Stimulated activated naive CD8-positive, alpha-beta T cell treated with anti-CD3 and anti-CD28 coated beads, Interleukin-15, amount 100 ng/mL, for 72 hours (primary cell): ENCODE measurements at places on chromosomes 6 and 20.

DNA sequence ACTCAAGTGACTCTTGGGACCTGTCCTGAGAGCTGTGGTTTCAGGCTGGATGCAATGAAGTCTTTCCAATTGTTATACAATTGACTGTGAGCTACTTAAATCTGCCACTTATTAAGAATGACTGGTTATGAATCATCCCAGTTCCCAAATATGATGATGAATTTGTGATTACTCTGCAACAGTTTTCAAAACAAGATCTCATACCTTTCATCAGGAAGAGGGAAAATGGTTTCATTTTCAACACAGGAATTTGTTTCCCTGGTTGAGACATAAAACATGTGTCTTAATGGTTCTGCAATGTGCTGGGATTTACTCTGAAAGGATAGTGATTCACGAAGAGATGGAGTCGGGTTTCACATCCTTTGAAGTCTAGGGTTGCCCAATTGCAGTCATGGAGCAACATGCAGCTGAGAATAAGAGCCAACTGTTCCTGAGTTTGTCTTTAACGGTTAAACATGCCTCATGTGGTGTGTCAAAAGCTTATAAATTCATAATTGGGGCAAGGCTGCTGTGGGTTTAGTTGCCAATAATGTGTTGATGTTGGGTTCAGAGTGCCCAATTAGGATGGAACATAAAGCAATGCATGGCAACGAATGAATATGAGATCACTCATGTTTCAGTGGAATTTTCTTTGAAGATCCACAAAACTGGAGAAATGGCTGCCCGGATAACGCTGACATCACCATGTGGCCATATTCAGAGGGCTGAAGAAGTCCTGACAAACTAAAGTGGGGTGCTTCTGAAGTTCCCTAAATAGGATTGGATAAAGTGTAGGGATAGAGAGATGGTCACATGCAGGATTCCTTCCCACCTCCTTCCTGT is 41.0 kb downstream of the CYP24A1 start:
- DNase-seq: no peak

GRCh38 chr20:57717797-57718196 is 8.0 kb upstream of the PMEPA1 start:
- no peak for DNase-seq

GRCh38 chr6:35381132-35381531 is 38.8 kb downstream of the PPARD start:
- DNase-seq: no peak

DNA sequence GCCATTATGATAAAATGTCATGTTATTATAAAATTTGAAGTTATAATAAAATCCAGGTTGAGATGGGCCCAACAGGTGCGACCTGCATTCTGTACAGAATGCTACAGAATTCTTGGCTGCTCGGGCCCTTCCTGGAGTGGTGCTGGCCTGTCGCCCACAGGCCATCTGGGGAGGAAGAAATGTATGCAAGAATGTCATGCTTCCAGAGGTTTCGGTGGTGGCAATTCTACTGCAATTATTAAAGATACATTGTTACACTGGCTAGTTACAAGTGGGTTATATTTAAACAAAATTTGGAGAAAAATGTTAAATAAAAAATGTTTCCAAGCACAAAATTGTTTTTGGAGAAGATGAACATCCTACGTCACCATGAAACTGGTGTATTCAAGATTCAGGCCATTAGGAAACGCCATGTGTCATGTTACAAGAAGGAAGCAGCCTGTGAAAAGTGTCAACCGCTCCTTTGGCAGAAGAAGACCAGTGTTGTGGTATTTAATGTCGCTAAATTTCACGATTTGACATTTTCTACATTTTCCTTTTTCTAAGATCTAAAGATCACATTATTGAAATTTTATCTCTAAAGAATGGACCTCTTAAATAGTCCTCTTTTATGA is 7.1 kb downstream of the RAMACL start:
- no peak for DNase-seq

DNA sequence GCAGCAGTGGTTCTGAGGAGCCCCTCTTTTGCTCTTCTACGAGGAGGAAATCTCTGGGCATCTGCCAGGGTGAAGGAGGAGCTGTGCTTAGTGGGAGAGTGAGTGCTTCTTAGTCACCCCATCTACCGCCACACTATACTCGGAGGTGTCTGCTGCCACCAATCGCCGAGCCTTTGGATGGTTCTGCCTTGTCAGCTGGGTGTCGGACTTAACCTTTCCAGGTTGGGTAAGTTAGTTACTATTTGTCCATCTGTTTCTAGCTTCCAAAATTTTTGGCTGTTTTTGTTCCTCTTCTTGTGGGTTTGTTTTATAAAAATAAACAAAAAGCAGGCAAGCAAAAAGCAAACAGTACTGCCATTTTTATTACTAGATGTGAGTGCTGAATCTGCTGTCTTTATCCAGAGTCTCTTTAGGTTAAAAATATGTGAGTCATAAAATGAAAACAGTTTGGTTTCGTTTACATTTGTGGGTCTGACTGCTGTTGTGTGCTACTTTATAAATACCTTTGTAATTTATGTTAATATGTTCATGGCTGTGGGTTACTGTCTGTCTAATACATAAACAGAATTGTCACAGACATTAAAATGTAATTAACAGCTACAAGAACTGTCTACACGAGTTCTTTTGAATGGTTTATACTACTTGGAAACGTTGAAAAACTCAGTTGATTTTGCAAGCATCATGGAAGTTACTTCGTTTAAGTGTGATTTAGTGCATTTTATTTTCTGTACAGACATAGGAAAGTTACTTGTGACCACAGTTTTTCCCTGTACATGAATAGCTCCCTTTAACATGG is 89.2 kb downstream of the ARID1B start:
- DNase-seq: no peak

- DNase-seq: no peak
Observed at GRCh38 chr20:32635764-32636163, 38.0 kb downstream of the C20orf203 start.

GRCh38 chr6:53767941-53768340 is 26.9 kb upstream of the LRRC1 start:
- DNase-seq: no peak

- no peak for DNase-seq
Observed at GRCh38 chr20:23037017-23037481, 1.9 kb downstream of the SSTR4 start.

GRCh38 chr6:167426651-167427050 is 101.8 kb downstream of the TTLL2 start:
- no peak for DNase-seq

GRCh38 chr20:32325706-32326503 is 32.2 kb upstream of the ASXL1 start:
- no peak for DNase-seq

DNA sequence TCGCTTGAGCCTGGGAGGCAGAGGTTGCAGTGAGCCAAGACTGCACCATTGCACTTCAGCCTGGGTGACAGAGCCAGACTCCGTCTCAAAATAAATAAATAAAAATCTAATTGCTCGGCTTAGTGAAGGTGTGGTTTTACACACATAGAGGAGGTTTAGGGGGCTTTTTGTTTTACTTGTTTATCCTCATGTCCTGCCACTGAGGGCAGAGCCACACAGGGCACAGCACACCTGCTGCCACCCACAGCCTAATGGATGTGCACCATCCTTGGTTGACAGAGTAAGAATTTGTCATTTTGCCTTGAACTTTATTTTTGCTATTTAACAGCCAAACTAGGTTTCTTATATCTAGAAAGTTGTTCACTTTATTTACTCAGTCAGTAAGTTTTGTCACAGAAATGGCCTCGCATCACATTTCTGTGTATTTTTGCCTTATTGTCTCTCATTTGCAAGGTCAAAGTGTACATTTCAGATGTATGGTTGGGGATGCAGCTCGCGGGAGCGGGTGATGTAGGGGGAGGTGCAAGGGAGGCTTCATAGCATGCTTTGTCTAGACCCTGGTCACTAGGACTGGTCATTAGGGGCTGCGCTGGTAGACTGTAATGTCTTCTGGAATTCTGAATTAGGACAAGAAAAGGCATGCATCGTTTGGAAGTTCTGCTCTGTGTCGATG is 67.8 kb upstream of the NAA20 start:
- no peak for DNase-seq

DNA sequence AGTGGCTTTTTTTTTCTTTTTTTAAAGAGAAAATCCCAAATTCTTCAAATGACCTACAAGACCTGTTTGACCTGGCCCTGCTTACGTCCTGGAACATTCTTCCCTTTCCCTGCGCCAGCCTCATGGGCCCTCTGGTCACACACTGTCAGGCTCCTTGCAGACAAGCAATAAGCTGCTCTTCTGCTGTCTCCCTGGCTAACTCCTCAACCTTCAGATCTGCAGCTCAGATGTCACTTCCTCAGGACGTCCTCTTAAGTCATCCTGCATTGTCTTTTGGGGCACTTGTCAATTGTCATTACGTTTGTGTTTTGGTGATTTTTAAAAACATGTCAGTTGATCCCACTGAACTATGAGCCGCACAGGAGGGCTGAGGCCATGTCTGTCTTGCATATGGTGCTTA is 28.9 kb upstream of the SLC35D3 start:
- DNase-seq: no peak

GRCh38 chr6:72589096-72589495 is 32.8 kb upstream of the KCNQ5 start:
- DNase-seq: no peak
